ENCODE measurements at places on chromosomes 5 and 9.

DNA sequence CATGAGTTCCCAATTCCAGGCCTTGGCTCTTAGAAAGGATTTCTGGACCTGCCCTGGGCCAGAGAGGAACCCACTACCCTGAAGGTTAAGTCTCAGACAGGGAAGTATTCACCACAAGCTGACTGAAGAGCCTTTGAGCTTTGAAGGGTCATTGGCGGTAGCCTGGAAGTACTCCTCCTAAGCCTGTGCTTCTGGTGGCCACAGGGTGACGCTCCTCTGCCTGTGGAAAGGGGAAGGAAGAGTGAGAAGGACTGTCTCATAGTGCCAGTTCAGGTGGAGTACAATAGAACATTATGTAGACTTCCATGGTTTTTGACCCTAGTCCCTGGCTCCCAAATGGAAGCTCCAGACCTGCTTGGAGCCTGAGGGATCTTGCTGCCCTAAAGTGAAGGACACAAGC is 1233.2 kb upstream of the CDH6 start:
- no peak for DNase-seq

DNA sequence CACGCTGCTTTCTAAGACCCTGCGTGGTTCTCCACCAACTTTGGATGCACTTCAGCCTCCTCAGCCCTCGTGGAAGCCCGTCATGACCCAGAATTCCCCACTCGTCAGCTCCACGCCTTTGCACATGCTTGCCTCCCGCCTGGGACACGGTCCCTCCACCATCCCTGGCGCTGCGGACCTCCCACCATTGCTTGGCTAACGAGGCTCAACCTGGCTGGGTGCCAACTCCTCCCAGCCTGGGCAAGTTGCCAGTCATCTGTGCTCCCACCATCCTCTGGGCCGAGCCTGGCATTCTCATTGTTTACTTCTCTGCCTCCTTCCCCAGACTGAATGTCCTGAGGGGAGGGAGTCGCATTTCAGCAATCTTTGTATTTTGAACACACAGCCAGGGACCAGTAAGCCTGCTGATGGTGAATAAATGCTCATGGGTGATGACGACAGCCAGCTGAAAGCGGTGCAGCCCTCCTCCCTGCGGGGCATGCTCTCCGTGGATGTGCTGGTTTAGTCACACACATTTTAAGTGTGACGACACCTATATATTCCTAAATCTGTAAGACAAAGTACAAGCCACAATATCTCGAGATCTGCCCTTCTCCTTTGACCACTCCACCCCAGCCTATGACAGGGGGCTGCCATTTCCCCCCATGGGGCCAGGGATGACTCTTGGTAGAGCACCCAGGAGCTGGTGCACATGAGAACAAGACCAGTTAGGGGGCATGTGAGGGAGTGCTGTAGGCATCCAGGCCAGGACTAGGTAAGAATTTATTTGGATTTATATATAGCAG is 37.6 kb downstream of the ANKRD33B start:
- peak; percentile 68 for DNase-seq

GRCh38 chr5:110738503-110738811 is 350 bp upstream of the SLC25A46 start:
- DNase-seq, result no peak

DNA sequence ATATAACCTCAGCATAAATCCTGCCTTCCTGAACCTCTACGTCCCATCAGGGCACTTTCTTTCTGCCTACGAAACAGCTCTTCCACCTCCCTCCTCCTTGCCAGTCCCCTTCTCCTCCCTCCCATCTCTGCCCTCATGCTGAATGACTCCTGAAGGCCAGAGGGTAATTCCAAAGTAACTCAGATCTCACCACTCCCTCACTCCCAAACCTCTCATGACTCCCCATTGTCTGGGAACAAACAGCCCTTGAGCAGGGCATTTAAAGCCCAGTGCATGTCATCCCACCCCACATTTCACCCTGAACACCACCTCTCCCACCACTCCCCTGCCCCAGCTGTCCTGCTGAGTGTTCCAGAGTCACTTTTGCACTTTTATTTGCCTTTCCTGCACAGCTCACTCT is 8.9 kb upstream of the FBP1 start:
- DNase-seq, result no peak

DNA sequence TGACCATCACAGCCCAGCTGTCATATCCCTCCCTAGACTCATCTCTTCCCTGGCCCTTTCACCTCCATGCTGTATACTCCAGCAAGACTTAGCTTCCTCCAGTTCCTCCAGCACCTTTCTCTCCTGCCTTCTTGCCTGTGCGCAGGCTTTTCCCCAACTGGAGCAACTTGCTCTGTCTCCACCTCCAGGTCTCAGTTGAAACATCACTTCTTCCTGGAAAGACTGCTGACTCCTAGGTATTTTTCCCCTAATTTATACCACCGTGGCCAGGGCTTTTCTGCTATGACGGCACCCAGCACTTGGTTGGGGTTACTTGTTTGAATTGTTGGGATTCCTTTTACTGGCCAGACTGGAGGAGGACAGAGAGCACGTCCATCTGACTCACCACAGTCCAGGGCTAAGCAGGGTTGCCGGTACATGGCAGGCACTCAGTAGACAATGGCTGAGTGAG is 67.5 kb downstream of the KCNIP1 start:
- DNase-seq, result no peak

GRCh38 chr5:16974981-16975380 is 38.9 kb upstream of the MYO10 start:
- no peak for DNase-seq

- DNase-seq, result no peak
Observed at GRCh38 chr9:108673386-108673785, 182.4 kb downstream of the ACTL7B start.

GRCh38 chr5:67292201-67292940 is 95.8 kb upstream of the CD180 start:
- no peak for DNase-seq

- DNase-seq, result peak; percentile 82
Observed at GRCh38 chr5:64505769-64506566, at the start of gene RGS7BP. Gene RGS7BP (plus strand): TSS chr5:64506015. CDS start chr5:64506625, 610 bp downstream.

GRCh38 chr5:110194191-110194590 is 504.5 kb downstream of the MAN2A1 start:
- DNase-seq, result no peak

- no peak for DNase-seq
Observed at GRCh38 chr9:109416135-109416706, 81.9 kb downstream of the PTPN3 start.

DNA sequence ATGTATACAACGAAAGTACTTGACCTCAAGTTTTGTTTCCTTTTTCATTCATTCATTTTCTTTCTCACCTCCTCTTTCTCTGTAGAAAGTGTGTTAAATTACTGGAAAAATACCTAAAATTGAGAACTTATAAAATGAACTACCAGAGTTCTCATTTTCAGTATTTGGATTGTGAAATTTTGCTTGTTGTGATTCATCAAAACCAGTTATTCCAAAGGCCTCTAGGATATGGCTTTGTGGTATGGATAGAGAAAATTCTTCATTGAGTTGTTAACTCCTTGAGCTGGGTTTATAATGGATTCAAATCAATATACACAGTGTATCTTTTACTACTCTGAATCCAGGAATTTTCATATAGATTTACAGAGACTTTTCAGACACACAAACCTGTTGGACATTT is 287.6 kb downstream of the KDM4C start:
- no peak for DNase-seq

GRCh38 chr5:1166370-1166769 is 35.0 kb upstream of the SLC6A19 start:
- no peak for DNase-seq

DNA sequence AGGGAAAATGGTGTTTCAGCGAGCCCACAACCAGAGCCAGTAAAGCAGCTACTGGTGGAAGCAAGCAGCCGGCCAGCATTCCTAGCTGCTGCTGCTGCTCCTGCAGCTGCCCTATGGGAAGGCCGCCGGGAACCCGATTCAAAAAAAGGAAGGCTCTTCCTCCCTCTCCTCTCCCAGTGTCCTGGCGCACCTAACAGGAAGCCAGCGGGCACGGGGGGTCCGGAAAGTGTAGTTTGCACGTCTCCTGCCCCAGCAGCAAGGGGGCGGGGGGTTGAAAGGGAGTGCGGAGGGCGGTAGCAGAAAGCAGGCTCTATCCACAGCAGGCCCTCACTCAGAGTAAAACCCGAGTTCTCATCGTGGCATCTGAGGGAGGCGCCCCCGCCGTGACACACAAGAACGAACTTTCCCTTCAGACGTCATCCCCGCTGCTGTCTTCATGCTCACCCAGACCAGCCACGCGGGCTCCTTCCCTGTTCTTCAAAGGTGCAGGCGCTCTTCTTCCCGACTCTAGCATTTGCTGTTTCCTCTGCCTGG is 16.5 kb downstream of the GRXCR2 start:
- DNase-seq, result peak; percentile 42

Data from left lung (tissue), 14 donors.